ENCODE measurements at places on chromosomes 1 and 21. TPM values are rescaled to one million over a fixed set of nuclear protein-coding genes. Genes with fewer than 3 reads are reported as not detected.

COL11A1 gene
- total RNA-seq = not detected

HPCAL4 gene
- not detected for total RNA-seq

HSD11B1 gene
- total RNA-seq = not detected

SMPDL3B gene
- total RNA-seq = not detected

DNA sequence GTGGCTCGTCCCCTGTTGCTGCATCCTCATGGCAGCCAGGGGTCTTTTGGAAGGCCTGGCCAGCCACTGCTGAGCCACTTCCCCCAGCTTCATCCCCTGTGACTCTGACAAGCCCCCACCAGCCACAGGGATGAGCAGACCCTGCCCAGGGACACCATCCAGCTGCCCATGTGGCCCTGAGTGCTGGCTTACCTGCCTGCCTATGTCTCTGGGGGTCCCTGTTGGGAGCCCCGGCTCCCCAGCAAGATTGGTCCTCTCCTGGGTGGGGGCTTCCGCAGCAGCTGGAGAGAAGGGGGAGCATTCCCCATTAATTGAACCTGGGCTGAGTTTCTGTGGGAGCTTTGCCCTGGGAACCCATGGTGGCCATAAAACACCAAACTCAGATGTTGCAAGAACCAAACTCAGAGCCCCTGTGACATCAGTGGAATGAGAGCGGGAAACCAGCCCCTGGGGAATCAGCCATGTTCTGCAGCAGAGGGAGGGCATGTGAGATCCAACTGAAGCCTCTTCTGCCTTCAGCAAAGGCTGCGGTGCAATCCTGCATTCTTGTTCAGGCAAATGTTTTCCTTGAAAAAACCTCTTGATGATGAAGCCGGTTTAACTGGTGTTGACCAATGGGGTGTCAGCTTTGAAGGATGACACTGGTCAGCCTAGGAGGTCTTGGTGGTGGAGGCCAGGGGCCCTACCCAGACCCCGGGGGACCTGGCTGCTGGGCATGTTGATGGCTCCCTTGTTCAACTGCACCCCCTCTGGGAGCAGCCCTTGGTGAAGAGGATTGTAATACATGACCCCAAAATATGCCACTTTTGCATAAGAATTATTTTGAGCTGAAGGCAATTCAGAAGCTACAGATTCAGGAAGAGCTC, 28.3 kb upstream of the COL18A1 start:
- no peak for DNase-seq
